ENCODE measurements at places on chromosomes 11 and 22.

DNA sequence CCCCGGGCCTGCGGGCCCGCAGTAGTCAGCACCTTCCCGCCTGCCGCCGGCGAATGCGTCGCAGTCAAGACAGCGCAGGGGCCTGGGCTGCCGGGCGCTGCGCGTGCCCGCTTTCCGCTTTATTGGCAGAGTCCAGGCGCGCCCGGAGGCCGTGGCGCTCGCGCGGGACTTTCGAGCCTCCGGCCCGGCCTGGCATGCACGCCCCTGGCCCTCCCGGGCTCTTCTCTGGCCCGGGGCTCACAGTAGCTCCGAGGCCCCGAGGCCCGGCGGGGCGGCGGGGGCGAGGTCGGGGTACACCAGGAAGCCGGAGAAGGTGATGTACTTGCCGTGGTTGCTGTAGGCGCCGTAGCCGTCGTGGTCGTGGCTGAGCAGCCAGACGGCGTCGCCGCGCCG lies 3.1 kb downstream of the FAM180B start:
- H3K27ac ChIP-seq, result no peak overlapping the region
- no peak overlapping the region for H3K4me3 ChIP-seq
- H3K4me1 ChIP-seq, result peaks cover 12% of the 10 kb centered on the region
- peaks cover 22% of the 10 kb centered on the region for H3K27me3 ChIP-seq
- no peaks in the 10 kb centered on the region for H3K36me3 ChIP-seq

DNA sequence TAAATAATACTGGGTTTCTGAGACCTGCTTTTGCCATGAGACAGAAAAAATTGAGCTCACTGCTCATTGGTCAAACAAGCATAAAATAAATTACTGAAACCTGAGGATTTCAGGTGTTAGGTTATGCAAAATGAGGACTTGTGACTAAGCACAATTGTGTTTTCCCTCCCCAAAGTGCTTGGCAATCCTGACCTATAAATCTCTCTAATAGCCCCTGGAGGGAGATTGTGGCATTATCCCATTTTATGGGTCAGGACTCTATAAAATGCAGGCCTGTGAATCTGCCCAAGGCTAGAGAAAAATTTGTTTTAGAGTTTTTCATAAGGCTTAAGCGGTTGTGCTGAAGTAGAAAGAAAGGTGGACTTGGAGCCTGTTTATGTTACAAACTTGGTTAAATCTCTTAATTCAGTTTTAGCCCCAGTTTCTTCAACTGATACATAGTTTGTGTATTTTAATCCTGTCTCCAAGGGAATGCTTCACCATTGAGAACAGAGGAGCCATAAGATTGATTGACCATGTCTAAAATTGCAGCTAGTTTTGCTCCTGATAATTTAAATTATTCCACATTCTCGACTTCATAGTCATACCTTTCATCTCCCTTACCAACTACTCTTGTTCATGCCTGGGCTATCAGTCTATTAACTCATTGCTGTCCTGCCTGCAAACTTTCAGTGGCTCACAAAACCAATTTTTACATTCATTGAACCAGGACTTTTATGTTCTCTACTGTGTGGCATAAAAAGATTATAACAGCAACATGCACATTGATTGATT lies 63.6 kb upstream of the LRRC4C start:
- H3K27me3 ChIP-seq, result no peaks in the 10 kb centered on the region
- no peaks in the 10 kb centered on the region for H3K4me1 ChIP-seq
- DNase-seq, result no peak
- no peak overlapping the region for H3K4me3 ChIP-seq

GRCh38 chr11:26017322-26017860 lies 314.5 kb upstream of the ANO3 start:
- no peak overlapping the region for H3K4me3 ChIP-seq
- no peaks in the 10 kb centered on the region for H3K27me3 ChIP-seq
- H3K27ac ChIP-seq, result no peak overlapping the region
- DNase-seq, result no peak
- H3K36me3 ChIP-seq, result no peaks in the 10 kb centered on the region

DNA sequence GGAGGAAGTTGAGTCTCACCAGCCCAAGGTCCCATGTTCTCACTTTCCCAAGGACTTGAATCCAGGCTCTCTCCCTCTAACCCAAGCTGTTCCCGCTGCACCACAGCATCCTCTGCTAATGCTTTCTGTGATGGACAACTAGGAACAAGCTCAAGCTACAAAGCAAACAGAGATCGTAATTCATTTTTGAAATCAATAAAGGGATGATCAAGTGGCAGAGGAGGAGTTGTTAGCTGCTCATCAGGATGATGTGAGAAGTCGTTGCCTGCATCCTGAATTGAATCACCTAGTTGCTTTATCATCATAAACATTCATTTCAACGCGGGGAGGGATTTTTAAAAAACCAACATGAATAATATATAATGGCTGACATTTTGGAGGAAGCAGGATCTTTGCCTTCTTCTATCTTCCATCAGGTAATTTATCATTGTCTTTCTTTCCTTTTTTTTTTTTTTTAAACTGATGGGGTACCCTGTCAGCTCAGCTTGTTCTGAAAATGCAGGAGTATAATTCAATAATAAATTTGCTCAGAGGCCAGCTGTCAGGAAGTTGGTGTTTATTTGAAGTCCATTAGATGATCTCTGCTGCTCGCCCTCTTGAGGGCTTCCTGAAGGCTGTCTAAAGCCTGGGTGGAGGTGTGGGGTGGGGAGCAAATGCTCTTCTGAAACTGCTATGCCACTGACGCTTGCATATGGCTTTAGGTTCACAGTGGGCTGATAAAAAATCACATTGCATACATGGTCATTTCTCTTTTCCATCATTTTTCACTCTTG lies 174.4 kb upstream of the NARS2 start:
- H3K27me3 ChIP-seq, result peaks cover 19% of the 10 kb centered on the region
- H3K27ac ChIP-seq, result no peak overlapping the region
- no peak overlapping the region for H3K4me3 ChIP-seq
- no peaks in the 10 kb centered on the region for H3K4me1 ChIP-seq

DNA sequence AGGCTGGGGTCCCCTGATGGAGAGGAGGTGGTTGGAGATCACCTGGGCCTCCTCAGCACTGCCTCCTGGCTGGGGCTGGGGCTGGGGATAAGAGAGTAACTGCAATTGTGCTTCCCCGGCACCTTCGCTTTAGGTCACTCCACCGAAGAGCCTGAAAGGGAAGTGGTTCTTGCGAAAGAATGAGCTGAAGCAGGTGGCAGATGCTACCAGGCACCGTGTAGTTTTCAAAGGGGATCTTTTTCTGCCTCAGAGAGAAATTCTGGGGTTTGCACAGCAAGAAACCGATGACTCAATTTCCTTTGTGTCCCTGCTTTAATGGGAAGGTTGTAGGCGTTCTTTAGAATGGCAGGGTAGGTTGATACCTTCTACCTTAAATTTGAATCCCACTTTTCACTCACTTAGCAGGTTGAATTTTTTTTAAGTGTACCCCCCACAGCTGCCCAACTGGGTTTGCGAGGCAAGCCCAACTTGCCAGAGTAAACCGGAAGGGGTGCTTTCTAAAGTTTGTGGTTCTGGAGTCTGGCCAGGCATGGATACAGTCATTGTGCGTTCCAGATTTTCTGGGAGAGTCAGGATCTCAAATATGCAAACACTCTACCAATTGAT lies 5.3 kb downstream of the CD44 start:
- peak; percentile 66 for DNase-seq
- no peaks in the 10 kb centered on the region for H3K27me3 ChIP-seq
- peak overlapping the region; percentile 93 for H3K4me3 ChIP-seq

DNA sequence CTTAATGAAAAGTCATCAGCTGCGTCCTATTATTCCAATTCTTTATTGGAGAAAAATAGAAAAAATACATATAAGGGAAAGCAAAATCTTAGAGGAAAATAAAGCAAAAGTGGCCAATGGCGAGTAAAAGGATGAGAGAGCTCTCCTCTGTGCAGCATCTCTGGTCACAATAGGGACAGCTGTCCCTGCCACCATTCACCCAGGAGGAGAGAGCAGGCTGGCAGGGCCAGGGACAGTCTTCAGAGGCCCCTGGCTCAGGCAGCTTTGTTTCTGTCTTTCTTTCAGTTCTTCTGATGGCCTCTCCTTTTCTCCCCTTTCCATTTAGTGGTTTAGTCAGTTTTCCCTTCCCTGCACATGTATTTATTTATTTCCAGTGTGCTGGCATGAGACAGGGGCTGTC lies 941.3 kb downstream of the NTM start:
- no peak for DNase-seq
- H3K36me3 ChIP-seq, result no peaks in the 10 kb centered on the region
- no peak overlapping the region for H3K27ac ChIP-seq

DNA sequence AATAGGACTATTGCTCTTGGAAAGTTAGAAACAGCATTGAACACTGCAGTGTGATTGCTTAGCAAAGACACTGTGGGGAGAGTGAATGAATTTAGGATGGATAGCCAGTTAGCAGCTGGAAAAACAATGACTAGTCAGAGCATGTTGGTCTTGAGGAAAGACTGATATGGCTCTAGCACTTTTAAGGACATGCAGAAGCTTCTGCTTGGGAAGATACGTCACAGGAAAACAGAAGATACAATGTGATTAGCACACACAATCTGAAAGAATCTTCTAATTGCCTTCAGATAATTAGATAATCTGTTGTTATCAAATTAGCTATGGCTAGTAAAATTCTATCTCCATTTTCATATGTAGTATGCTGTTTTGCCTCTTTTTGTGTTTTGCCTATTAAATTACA lies 530.7 kb upstream of the CHORDC1 start:
- H3K4me3 ChIP-seq, result no peak overlapping the region
- H3K27ac ChIP-seq, result no peak overlapping the region
- no peaks in the 10 kb centered on the region for H3K4me1 ChIP-seq
- peaks cover 1% of the 10 kb centered on the region for H3K36me3 ChIP-seq
- no peak for DNase-seq

DNA sequence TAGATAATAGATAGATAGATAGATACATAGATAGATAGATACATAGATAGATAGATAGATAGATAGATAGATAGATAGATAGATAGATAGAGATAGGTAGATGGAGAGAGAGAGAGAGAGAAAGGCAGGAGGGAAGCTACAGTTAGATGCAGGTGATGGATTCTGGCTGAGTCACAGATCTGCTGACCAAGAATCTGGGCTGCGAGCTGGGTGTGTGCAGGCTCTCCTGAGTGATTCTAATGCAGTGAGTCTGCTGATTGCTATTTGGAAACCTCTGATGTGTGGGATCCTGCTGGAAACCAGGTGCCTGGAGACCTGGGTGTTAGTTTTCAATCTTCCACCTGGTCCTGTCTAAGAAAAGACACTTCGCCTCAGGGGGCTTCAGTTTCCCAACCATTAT lies 1441.8 kb downstream of the TBC1D22A start:
- DNase-seq, result no peak
- no peak overlapping the region for H3K4me3 ChIP-seq
- no peaks in the 10 kb centered on the region for H3K36me3 ChIP-seq
- H3K27me3 ChIP-seq, result peaks cover 11% of the 10 kb centered on the region
- no peak overlapping the region for H3K27ac ChIP-seq

DNA sequence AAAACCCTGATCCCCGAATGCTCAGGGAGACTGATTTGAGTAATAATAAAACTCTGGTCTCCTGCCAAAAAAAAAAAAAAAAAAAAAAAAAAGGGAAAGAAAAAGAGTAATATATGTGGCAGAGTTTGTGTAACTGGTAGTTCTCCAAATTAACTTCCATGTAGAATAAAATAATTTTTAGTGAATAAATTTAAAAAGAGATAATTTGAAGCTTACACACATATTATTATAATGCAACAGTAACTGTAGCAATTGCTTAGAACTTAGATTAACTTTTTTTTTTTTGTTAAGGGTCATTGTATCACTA lies 11.0 kb upstream of the MRPL17 start:
- DNase-seq, result no peak
- no peaks in the 10 kb centered on the region for H3K27me3 ChIP-seq
- peak overlapping the region; percentile 77 for H3K27ac ChIP-seq
- peaks cover 38% of the 10 kb centered on the region for H3K4me1 ChIP-seq

DNA sequence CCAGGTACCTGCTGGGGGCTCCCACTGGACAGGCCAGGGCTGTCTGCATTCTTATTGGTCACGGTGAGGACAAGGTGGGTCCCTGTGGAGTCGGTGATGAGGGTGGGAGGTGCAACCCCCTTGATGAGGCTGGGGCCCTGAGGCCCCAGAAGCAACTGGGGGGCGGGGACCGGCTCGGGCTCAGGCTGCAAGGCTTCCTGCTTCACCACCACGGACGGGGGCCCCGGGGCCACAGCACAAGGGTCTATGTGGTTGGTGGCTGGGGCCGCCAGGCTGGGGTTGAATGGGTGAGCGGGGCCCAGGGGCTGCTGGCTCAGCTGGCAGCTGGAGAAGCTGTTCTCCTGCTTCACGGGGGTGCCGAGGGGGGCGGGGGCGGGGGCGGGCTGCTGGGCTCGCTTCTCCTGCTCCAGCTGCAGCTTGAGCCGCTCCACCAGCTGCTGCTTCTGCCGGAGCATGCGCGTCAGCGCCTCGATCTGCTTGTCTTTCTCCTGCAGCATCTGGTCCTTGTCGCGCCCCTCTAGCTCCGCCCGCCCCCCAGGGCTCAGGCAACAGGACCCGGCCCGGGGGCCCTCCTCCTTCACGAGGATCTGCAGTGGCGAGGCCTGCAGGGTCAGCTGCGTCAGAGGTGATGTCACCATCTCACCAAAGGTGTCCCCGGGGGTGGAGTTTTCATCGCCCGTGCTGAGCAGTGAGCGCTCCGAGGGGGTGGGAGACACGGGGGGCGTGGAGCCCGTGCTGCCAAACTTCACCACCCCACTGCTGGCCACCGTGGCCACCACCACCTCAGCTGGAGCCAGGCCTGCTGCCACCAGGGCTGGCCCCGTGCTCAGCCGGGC lies 48.2 kb downstream of the SGSM3 start:
- DNase-seq, result peak; percentile 25
- H3K4me3 ChIP-seq, result no peak overlapping the region
- H3K36me3 ChIP-seq, result peaks cover 38% of the 10 kb centered on the region

- H3K27ac ChIP-seq, result peak overlapping the region; percentile 82
- peak overlapping the region; percentile 56 for H3K4me3 ChIP-seq
- H3K4me1 ChIP-seq, result peaks cover 35% of the 10 kb centered on the region
- no peaks in the 10 kb centered on the region for H3K27me3 ChIP-seq
Measured at GRCh38 chr22:49936018-49936972, 17.9 kb downstream of the CRELD2 start.

DNA sequence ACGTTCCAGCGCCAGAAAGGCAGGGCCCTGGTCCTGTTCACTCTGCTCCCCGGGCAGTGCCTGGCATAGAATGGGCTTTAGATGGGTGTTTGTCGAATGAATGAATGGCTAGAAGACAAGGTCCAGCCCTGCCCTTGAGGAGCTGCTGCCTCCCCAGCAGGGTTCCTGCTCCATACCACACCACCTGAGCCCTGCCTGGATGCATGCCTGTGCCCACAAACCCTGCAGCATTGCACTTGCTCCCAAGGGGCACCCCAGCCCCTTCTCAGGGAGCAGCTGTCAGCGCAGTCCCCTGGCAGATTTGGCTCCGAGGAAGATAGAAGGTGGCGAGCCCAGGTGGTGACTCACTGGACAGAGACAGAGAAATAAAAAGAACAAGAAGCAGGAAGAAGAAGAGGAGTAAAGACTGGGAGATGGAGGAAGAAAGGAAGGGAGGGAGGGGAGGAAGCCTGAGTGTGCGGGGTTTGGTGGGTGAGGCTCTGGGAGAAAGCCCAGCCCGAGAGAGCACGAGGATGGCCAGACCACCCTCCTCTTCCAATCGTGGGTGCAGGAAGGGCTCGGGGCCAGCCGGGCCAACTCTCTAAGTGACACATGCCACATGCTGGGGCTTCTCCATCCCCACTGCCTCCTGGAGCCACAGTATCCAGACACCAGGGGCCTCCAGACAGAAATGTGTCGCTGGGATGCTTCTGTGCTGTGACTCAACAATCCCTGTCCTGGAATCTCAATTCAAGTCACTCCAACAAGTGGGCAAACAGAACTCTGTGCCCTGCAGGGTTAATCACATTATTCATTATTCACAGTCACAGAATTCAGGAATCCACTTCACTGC lies 1474.3 kb downstream of the BRD1 start:
- H3K4me3 ChIP-seq, result no peak overlapping the region
- no peak for DNase-seq
- no peaks in the 10 kb centered on the region for H3K4me1 ChIP-seq
- no peaks in the 10 kb centered on the region for H3K36me3 ChIP-seq
- no peak overlapping the region for H3K27ac ChIP-seq

Measured in activated naive CD8-positive, alpha-beta T cell treated with anti-CD3 and anti-CD28 coated beads, Interleukin-2, amount 50 U/mL, for 24 hours (primary cell).